Spleen (tissue), 13 donors: ENCODE measurements at places on chromosomes 2 and 18. TPM values are rescaled to one million over a fixed set of nuclear protein-coding genes. Genes with fewer than 3 reads are reported as not detected.

Gene ADCYAP1
- 0.19 TPM for polyA plus RNA-seq

Gene RNU2-63P
- polyA plus RNA-seq = not detected

GRCh38 chr2:885230-886071, 65.2 kb upstream of the SNTG2 start:
- H3K27ac ChIP-seq = no peak overlapping the region
- no peaks in the 10 kb centered on the region for H3K36me3 ChIP-seq
- H3K4me1 ChIP-seq = no peaks in the 10 kb centered on the region
- H3K4me3 ChIP-seq = no peak overlapping the region

GRCh38 chr18:68275616-68276015, 439.3 kb downstream of the TMX3 start:
- H3K36me3 ChIP-seq = no peaks in the 10 kb centered on the region
- no peaks in the 10 kb centered on the region for H3K4me1 ChIP-seq
- no peak overlapping the region for H3K27ac ChIP-seq
- DNase-seq = no peak
- no peak overlapping the region for H3K4me3 ChIP-seq
